ENCODE measurements at places on chromosomes 12 and 14.

DNA sequence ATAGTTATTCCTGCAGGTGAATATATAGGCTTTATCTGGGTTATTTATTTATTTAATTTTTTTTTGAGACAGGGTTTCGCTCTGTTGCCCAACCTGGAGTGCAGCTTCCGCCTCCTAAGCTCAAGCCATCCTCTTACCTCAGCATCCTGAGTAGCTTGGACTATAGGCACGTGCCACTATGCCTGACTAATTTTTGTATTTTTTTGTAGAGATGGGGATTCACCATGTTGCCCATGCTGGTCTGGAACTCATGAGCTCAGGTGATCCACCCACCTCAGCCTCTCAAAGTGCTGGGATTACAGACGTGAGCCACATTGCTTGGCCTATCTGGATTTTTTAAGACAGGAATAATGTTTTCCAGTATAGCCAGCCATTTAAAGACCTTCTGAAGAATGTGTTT lies 2.0 kb downstream of the RAN start:
- peak; percentile 19 for DNase-seq

- no peak for DNase-seq
Measured at GRCh38 chr12:106072751-106073150, 66.0 kb downstream of the NUAK1 start.

- no peak for DNase-seq
Measured at GRCh38 chr12:97642911-97643310, 180.3 kb downstream of the RMST start.

- no peak for DNase-seq
Measured at GRCh38 chr14:95341564-95341963, 21.9 kb upstream of the CLMN start.

DNA sequence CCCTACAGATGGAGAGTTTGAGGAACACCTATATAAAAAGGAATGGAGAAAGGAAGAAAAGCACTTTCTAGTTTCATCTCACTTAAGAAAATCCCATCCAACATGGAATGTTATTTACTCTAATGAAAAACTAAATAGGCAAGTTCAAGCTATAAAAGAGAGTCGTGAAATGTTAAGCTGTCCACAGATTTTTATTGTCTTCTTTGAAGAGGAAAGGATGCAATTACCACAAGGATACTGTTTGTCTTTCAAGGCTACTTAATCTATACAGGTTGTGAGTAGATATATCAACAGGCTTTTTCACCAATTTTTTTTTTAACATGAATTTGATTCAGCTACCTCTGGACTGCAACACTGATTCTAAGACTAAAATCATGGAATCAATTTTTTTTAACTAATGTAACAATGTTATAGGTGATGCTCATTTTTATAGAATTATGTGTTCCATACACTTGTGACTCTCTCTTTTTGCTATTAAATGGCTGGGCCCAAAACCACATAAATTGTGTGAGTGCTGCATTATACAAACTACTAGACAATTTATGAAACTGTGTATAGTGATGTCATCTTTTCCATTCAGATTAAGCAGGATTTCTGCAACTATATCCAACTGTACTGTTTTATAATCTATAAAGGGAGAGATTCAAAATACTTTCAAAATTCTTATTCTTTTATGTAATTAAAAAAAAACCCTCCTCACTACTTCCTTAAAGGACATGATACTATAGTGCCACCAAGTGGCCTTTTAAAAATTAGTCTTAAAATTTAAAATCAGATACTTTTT lies 26.8 kb upstream of the BMAL2 start:
- peak; percentile 51 for DNase-seq

DNA sequence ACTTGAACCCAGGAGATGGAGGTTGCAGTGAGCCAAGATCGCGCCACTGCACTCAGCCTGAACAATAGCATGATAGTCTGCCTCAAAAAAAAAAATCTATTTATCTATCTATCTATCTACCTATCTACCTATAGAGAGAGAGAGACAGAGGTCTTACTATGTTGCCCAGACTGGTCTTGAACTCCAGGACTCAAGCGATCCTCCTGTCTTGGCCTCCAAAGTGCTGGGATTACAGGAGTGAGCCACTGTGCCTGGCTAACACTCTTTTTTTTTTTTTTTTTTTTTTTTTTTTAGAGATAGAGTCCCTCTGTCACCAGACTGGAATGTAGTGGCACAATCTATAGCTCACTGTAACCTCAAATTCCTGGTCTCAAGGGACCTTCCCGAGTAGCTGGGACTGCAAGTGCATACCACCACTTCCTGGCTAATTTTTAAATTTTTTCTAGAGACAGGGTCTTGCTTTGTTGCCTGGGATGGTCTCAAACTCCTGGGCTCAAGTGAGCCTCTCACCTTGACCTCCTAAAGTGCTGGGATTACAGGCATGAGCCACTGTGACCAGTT lies 1.9 kb downstream of the FAM186A start:
- no peak for DNase-seq

DNA sequence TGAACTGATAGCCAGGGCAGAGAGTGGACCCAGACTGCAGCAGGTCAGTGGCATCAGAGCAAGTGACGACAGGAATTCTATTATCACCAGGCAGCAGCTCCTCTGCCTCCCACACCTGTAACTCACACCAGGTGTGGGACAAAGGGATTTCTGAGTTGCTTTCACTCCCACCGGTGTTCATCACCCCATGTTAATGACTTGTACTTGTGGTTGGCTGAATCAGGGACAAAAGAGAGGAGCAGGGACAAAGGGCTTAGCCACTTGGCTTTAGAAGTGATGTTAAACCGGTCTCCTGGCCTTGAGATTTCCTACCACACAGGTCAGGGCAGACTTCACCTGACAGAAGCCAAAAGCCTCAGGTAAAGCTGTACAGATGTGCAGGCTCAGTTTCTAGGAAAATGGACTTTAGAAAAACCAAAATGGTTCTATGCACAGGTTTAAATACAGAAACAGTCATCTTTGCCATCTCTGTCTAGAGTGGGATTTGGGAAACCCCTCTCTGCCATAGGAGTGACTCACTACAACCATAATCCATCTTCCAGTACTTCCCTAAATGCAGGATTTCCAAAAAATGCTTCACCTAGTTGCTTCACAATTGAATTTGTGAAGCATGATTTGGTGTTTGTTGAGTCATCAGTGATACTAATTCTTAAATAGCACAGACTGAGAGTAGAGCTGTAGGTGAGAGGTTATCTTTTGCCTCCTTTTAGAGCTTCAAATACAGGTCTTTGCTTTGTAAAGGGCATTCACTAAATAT lies 158.5 kb downstream of the PRKCH start:
- peak; percentile 60 for DNase-seq

DNA sequence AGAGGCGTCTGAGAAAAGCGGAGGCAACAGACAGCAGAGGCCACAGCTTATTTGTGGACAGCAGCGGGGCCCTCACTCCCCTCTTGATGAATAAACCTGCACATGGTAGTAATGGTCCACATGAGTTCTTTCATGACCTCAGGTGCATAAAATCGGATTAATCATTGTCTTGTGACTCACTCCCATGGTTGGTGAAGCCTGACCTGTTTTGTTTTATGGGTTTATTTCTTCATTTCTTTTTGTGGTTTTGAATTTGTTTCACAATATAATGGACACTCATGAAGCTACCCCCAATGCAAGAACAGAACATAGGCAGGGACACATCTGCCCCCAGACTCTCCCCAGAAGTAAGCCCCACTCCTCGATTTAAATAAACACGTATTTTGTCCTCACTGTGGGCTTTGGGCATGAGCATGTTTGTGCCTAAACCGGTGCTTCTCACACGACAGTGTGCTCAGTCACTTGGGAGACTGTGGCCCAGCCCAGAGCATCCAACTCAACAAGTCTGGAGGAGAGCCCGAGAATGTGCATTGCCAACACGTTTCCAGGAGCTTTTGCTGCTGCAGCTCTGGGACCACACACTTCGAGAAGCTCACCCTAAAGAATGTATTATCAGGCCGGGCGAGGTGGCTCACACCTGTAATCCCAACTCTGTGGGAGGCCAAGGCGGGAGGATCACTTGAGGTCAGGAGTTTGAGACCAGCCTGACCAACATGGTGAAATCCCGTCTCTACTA lies 116.1 kb downstream of the SCARB1 start:
- peak; percentile 92 for DNase-seq

DNA sequence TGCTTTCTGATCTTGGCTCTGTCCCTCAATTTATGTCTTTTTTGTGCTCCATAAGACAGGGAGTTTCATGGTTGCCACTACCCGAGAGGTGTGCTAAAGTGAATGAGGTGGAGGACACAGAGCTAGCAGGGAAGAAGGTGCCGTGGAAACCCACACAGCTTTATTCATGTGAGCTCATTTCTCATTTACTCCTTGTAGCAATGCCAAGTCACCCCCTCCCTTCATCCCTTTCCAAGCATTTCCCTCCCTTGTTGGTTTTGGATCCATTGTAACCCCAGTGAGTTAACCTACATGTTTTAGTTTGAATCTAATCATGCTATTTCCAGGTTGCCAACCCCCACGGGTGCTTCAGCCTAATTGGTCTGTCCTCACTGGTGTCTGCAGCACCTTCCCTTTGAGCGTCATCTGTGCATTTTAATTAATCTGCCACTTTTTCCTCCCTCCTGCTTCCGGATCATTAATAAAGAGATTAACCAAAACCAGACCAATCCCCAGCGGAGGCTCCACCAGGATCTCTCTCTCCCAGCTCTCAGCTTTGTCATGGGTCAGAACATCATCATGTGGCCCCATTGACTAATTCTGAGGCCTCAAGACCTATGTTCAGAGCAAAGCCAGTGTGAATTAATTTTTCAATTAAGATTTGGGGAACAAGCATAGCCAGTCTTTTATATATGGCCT lies 56.2 kb downstream of the NTF3 start:
- DNase-seq = no peak

DNA sequence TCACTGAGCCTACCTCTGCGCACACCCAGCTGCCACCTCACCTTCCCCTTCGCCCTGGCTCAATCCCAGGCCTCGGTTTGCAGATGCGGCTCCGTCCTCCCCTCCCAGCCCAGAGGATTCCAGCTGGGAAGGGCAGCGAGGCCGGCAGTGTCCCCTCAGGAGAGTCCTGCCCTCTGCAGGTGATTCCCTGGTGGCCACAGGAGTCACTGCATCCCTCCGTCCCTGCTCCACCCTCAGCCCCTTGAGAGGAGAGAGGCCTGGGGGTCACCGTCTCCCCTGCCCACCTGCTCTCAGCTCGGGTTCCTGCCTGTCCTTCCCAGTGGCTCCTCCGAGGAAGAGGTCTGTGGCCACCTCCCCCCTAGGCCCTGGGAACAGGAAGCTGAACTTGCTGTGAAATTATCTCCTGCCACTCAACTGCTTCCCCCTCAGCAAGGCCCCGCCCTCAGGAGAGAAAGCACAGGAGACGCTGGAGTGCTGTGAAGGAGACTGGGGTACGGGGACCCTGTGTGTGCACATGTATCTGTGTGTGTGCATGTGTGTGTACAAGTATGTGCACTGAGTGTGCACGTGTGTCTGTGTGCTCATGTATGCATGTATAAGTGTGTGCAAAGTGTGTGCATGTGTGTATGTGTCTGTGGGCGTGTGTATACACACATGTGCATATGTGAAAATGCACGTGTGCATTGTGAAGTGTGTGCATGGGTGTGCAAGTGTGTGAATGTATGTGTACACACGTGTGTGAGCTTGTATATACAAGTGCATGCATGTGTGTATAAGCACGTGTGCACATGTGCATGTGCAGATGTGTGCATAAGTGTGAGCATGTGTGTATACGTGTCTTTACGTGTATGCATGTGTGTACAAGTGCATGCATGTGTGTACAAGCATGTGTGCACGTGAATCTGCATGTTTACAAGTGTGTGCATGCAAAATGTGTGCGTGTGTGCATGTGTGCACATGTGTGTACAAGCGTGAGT lies 13.2 kb upstream of the GALNT9 start:
- no peak for DNase-seq

DNA sequence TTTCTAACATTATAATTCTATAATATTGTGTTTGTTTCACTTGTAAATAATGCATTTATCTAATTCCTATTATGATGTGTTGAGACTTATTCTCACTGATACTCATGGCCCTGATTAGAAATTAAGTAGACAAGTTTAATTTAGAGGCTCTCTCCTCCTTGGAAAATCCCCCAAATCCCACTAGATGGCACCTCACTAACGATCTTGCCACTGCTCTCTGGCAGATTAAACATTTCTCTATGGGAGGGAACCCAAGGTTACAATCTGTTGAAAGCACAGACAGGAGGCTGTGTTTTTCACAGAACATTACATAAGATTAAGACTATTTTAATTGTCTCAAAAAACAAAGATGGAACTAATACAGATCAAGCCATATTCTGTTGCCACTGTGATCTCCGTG lies 318.7 kb downstream of the LRFN5 start:
- peak; percentile 0 for DNase-seq

- no peak for DNase-seq
Measured at GRCh38 chr12:4615667-4616066, 33.2 kb downstream of the AKAP3 start.

DNA sequence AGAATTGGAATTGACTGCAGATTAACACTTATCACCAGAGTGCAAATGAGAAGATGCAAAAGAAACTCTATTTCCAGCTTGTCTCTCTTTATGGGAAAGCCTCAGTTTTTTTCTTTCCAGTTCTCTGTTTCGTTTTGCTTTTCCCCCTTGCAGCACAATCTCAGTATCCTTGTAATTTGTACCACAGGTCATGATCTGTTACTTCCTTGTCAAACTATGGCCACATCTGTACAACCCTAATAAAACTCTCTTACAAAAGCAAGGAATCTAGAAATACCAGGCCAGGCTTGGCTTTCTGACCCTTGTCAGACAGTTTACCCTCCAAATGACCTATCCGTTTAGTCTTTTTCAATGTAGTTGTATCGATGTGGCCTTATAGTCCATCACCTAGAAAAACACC lies 33.9 kb downstream of the MYBPC1 start:
- no peak for DNase-seq

GRCh38 chr14:56815745-56816144 lies 5.5 kb upstream of the OTX2 start:
- no peak for DNase-seq

DNA sequence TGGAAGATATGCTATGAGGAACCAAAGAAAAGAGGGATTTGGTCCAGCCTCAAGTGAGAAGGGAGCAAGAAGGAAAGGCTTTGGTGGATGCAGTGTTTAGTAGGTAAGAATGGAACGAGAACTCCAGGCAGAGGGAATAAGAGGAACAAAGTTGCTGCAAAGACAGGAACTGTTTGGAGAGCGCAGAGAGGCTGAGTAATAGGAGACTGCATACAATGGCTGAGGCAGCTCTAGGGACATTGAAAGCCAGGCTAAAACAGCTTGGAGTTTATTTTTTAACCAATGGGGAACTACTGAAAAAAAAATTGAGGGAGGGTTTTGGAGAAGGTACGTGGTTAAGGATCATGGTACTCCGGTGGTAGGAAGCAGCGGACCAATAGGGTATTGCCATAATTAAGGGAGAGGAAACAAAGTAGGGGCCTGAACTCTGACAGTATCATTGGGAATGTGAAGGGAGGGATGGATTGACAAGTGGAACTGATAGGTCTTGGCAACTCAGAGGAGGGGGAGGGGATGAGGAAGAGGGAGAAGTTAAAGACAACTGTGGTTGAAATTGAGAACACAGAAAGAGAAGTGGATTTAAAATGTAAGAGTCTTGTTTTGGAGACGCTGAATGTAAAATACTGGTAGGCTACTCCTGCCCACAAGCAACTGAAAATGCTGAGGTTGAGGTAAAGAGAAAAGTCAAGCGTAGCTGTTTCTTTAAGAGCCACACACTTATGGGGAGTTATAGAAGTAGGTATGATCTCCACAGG lies 4.8 kb downstream of the ASCL4 start:
- no peak for DNase-seq

Data from iris pigment epithelial cell (primary cell).